ENCODE measurements at places on chromosomes 4 and X.

DNA sequence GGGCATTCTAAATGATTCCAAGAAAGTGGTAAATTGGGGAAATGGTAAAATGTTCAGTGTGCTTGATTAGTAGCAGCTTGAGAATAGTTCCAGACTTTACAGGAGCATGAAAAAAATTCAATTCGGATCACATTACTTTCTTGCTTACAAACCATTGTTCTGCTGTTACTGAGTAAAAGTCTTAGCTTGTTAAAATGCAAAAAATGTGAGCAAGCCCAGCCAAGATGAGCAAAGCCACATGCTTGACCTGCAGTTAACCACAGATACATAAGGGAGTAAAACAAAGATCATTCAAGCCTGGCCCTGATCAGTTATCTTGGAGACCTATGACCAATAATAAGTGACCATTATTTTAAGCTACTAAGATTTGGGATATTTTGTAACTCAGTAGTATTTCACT lies 562.9 kb upstream of the MAGEB2 start:
- DNase-seq, result no peak

DNA sequence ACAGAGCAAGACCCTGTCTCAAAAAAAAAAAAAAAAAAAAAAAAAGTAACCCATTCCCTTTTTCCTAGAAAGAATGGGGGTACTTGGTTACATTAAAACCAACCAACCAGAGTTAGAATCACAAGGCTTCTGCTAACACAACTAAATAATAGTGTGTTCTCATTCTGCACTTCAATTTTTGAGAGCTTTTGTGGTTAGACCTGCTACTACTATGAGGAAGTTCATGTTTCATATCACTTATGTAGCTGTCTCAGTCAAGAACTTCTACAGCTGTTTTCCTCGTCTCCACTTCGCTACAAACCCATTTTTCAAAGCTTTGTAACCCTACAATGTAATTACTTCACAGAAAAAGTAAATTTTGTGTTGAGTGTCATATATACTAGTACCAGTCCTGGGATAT lies 58.3 kb downstream of the PDHA2 start:
- DNase-seq, result no peak

- DNase-seq, result no peak
Observed at GRCh38 chr4:143178923-143179322, 5.8 kb upstream of the USP38 start.

- no peak for DNase-seq
Observed at GRCh38 chr4:29558789-29559188, 1161.4 kb upstream of the PCDH7 start.

DNA sequence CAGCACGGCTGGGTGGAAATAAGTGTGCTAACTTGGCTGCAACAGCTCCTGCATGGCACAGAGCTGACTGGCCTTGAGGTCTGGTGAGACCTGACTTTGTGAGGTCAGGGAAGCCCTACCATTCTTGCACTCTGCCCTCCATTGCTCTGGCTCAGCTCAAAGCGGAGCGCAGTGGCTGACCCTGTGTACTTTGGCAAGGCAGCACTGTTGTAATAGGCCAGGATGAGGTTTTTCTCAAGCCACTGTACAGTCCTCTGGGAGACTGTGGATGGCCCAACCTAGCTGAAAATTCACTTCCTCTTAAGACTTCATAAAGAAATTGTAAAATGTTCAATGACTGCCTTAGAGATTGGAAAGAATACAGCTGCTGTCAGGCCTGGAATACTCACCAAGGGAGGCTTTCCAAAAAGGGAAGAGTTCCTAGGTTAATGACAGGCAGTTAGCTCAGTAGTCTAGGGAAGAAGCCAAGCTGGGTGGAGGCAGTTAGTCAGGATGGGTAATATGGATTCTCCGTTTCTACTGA lies 129.8 kb downstream of the GUCY2F start:
- no peak for DNase-seq

All from SHP77 treated with DMSO at 0.1 percent for 48 hours (cell line).